Fibroblast of skin of left quadriceps (primary cell): ENCODE measurements at places on chromosomes 4 and X.

DNA sequence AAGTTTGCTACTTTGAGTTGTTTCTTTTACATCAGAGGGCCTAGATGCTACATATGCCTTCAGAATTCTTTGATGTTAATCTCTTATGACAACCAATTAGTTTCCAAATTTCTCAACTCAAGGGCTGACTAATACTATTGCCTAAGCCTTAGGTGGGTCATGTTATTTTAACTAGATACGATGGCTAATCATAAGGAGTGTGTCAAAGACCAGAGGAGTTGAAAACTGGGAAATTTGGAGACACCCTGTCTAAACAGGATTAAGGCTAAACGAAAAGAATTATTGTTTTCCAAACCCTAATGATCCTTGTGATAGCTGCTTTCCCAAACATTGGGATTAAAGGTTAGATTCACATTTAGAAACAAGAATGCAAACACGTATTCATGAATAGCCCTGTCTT, 228.5 kb downstream of the PCDH7 start:
- no peak for DNase-seq

- DNase-seq: no peak
Measured at GRCh38 chr4:9835430-9835829, 54.0 kb downstream of the DRD5 start.

DNA sequence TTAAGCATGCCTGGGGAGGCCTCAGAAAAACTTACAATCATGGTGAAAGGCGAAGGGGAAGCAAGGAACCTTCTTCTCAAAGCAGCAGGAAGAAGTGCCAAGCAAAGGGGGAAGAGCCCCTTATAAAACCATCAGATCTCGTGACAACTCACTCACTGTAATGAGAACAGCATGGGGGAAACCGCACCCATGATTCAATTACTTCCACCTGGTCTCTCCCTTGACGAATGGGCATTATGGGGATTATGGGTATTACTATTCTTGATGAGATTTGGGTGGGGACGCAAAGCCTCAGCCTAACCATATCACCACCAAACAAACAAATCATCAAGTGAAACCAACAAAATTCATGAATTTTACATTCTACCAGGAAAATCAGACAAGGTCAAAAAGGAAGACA, 76.7 kb upstream of the TAB3 start:
- no peak for DNase-seq

GRCh38 chr4:98932539-98932938, 3.6 kb upstream of the EIF4E start:
- no peak for DNase-seq

DNA sequence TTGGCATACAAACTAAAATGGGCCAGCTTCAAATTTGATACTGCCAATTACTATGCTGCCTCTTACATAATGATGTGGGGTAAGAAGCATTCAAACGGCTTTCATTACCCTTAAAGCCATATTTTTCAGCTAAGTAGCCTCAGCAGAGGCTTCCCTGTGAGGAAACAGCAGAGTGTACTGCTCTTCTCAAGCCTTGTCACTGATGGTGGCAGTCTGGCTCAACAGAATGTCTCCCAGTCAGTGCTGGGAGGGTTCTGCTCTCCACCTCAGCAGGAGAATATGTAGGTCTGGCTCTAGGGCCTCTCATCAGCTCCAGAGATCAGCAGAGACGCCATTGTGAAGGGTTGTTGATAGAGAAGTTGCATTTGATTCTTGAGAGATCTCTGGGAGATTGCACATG, 44.6 kb upstream of the MBNL3 start:
- no peak for DNase-seq

DNA sequence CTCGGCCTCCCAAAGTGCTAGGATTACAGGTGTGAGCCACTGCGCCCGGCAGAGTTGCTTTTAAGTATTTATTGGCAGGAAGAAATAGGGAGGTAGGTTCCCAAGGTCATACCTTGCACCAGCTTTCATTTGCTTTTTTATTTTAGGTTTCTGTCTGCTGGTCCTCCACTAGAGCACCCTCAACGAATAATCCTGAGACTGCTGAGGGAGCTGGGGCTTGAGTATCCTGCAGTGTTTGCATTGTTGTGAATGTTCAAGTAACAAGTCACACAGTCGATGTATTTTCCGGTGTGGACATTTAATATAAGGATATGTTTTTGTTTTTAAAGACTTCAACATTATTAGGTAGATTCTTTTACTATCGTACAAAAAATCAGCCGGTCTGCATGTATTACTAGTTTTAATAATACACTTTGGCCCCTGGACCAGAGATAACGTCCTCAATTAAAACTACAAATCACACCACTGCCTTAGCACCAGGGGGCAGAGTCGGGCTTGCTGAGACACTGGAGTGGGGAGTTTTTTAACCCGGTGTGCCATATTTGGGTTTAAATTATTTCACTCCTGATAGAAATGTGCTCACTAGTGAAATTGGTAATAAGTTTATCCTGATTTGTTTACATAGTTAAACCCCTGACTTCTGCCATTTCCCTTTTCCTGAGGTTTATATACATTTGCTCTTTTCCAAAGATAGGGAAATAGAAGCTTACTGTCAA, 11.6 kb downstream of the SMIM20 start:
- no peak for DNase-seq

- peak; percentile 18 for DNase-seq
Measured at GRCh38 chr4:31702326-31702725, 982.2 kb downstream of the PCDH7 start.

GRCh38 chr4:178056996-178057395, 614.8 kb upstream of the AGA start:
- DNase-seq: no peak

GRCh38 chr4:170004651-170005295, 21.4 kb downstream of the MFAP3L start:
- no peak for DNase-seq

GRCh38 chr4:138938366-138938690, 77.3 kb upstream of the NOCT start:
- DNase-seq: peak; percentile 24
